HuH-7.5 (cell line): ENCODE measurements at places on chromosomes 3 and 15.
A peak's percentile ranks its signal among the peaks of the same experiment; 100 is the strongest.

- DNase-seq, result no peak
These were observed 15.6 kb downstream of the HERC1 start for GRCh38 chr15:63818191-63818590.

GRCh38 chr15:40104865-40105516, 3.7 kb downstream of the BMF start:
- peak; percentile 87 for DNase-seq

- DNase-seq, result no peak
These were observed 3.5 kb downstream of the FURIN start for GRCh38 chr15:90871716-90872485.

GRCh38 chr3:27632431-27633223, 89.5 kb downstream of the EOMES start:
- DNase-seq, result no peak

GRCh38 chr3:39291903-39292329, 12.1 kb upstream of the CX3CR1 start:
- peak; percentile 78 for DNase-seq

GRCh38 chr3:182212479-182213076, 500.9 kb downstream of the SOX2 start:
- DNase-seq, result no peak

GRCh38 chr3:122940628-122941086, 86.9 kb downstream of the SEMA5B start:
- no peak for DNase-seq
